ENCODE measurements at places on chromosomes 11 and 22.

DNA sequence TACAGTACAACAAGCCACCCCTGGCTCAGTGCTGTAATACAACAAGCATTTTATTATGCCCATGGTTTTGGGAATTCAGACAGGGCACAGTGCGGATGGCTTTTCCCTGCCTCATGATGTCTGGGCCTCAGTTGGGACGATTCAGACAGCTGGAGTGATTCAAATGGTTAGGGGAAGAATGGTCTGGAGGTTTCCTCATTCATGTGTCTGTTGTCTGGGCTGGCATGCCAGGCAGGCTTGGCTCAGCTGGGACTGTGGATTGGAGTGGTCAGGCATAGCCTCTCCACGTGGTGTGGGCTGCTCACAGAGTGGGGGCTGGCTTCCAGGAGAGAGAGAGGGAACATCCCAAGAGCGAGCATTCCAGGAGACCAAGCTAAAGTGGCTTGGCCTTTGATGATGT lies 164.4 kb downstream of the C11orf91 start:
- no peak for DNase-seq

DNA sequence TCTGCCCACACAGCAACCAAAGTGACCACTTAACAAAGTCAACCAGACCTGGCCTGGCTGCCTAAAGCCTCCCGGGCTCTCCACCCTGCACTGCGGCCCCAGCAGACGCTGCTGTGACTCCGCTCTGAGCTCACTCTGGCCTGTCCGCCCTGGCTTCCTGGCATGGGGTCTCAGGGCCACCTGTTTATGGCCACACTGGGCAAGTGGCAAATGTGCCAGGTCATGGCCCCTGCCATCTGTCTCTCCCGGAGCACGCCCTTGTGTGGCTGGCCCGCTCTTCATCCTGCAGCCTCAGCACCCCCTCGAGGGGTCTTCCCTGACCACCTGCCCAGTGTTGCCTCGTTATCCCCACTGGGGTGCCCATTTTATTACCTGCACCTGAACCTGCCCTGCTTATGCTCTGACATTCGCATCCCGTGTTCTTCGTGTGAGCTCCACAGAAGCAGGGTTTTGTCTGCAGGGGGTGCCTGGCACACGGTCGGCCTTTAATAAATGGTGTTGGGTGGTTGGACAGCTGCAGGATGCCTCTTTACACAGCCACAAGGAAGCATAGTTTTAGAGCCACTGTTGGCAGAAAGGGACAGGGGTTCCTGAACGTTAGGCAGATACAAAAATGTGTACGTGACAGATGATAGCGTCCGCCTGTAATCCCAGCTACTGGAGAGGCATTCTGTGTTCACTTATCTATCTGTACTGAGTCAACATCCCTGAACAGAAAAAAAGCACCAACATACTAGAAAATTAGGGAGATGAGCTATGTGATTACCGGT lies 785.6 kb downstream of the TBC1D22A start:
- DNase-seq = no peak

DNA sequence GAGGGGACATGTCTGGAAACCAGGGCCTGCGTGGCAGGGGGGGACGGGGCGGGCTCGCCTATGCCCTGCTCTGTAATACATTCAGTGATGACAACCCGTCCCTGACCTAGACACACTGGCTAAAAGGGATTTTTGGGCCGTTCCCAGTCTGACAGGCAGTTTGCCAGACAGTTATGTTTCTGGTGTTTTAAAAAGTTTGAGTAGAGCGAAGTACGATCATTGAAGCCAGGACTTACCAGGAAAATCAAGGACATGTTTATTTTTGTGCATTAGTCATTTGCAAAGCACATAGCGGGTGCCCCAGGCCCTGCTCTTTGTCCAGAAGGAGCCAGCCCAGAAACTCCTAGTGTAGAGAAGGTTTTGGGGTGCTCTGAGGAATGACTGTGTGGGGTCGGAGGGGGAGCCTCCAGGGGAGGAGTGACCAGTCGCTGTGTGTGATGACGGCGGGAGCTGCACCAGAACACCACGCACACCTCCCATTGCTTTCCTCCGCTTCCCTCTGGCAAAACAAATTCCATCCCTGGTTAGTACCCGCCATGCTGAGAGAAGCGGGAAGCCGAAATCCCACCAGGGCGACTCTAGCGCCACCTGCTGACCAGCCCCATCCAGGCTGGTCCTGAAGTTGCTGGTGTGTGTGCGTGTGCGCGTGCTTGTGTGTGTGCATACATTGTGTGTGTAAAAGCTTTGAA lies 50.8 kb downstream of the FBLN1 start:
- peak; percentile 21 for DNase-seq

GRCh38 chr11:117084992-117085391 lies 13.2 kb downstream of the SIK3 start:
- DNase-seq = no peak

DNA sequence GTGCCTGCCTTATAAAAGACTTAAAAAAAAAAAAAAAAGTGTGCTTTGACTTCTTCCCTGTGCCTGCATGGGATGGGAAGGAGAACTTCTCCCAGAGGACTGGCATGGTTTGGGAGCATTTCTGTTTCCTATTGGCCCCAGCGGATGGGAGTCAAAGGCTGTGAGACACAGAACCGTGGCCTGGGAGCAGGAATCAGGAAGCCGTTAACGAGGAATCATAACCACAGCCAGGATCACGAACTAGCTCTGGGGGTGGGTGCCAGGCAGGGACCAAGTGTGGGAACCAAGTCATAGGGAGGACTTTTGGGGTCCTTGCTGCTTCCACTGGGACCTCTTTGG lies 526 bp downstream of the C1QTNF6 start:
- DNase-seq = no peak

All from stimulated activated CD8-positive, alpha-beta memory T cell treated with anti-CD3 and anti-CD28 coated beads, Interleukin-2, amount 100 ng/mL, for 1 hour (primary cell).